ENCODE measurements at places on chromosomes 12 and 14. TPM values are rescaled to one million over a fixed set of nuclear protein-coding genes. Genes with fewer than 3 reads are reported as not detected.

ABCD4 gene
- total RNA-seq, result 80.5 TPM

ZFP36L1 gene
- 51.4 TPM for total RNA-seq

APOLD1 gene
- 29.5 TPM for total RNA-seq

PTCSC3 gene
- total RNA-seq, result not detected

CDK17 gene
- total RNA-seq, result 42.1 TPM

TSFM gene
- total RNA-seq, result 49.8 TPM

EFS gene
- total RNA-seq, result not detected

RHNO1 gene
- total RNA-seq, result 69.8 TPM

PROX2 gene
- total RNA-seq, result 0.76 TPM
